ENCODE measurements at places on chromosomes 11 and 22. TPM values are rescaled to one million over a fixed set of nuclear protein-coding genes. Genes with fewer than 3 reads are reported as not detected.

Gene RAB38
- 1.2 TPM for total RNA-seq

Gene GAL3ST3
- total RNA-seq: not detected

Gene SAA1
- not detected for total RNA-seq

Gene GAL3ST1
- not detected for total RNA-seq

Gene ATM
- total RNA-seq: 94.4 TPM

Gene OR52I2
- total RNA-seq: not detected

Gene SLC35E4
- 5.1 TPM for total RNA-seq

Gene ELFN2
- 0.33 TPM for total RNA-seq

Gene LMNTD2
- total RNA-seq: not detected

Gene NRXN2
- total RNA-seq: 3.4 TPM

Gene XRRA1
- total RNA-seq: 14.5 TPM

Gene SSRP1
- 60.7 TPM for total RNA-seq

Gene CD3E
- not detected for total RNA-seq
